Activated T-helper 9 cell treated with anti-CD3 and anti-CD28 coated beads, Interleukin-2, amount 50 U/mL, for 16 hours (primary cell): ENCODE measurements at places on chromosomes 3 and 15.

GRCh38 chr3:115808244-115808643, 184.9 kb downstream of the GAP43 start:
- DNase-seq, result no peak

GRCh38 chr3:49602049-49602554, 47.8 kb downstream of the BSN start:
- DNase-seq, result no peak

GRCh38 chr3:33490641-33491241, 50.5 kb upstream of the UBP1 start:
- DNase-seq, result no peak

DNA sequence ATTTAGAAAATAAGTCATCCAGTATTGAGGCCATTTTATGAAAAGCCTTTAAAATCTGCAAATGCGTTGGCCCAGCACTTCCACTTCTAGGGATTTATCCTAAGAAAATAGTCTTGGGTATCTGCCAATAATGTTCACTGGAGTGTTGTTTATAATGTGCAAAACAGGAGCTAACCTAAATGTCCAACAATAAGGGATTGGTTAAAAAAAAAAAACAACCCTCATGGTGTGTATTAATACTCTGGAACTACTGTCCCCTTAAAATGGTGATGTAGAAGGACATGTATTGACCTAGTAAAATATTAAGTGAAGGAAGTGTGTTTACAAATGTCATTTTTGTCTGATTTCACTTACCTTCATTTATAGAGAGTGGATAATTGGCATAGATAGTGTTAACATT, 58.0 kb downstream of the IGF1R start:
- DNase-seq, result no peak

DNA sequence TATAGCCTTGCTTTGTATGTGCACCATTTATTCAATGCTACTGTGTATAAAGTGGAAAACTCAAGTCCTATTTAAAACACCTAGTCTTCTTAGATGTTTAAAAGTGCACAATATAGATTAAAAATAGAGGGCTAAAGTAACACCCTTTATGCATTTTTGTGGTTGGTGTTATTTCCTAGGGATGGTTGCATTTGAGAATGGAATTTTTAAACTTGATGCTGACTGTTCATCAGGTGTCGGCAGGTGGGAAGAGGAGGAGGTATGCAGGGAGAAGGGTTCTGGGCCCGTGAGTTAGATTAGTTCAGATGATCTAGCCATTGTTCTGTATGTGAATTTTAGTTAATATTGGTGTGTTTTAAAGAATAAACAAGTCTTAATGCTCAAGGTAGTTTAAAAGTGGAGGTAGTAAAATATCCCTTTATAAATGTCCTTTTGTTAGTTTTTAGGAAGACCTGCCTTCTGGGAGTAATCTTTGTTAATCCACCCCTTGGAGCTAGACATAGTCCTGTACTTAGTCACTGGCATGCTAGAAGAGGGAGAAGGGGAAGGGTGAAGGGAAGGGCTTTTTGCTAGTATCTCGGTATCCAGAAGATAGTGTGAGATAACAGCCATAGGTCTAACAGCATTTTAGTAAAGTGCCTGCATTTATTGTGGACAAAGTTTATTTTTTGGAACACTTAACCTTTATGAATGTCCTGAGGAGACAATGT, 8.1 kb upstream of the SRPRB start:
- DNase-seq, result no peak
